Stimulated activated naive CD4-positive, alpha-beta T cell treated with Interleukin-2 at 50 U/mL for 16 hours (primary cell): ENCODE measurements at places on chromosomes 5 and 9.
A peak's percentile ranks its signal among the peaks of the same experiment; 100 is the strongest.

DNA sequence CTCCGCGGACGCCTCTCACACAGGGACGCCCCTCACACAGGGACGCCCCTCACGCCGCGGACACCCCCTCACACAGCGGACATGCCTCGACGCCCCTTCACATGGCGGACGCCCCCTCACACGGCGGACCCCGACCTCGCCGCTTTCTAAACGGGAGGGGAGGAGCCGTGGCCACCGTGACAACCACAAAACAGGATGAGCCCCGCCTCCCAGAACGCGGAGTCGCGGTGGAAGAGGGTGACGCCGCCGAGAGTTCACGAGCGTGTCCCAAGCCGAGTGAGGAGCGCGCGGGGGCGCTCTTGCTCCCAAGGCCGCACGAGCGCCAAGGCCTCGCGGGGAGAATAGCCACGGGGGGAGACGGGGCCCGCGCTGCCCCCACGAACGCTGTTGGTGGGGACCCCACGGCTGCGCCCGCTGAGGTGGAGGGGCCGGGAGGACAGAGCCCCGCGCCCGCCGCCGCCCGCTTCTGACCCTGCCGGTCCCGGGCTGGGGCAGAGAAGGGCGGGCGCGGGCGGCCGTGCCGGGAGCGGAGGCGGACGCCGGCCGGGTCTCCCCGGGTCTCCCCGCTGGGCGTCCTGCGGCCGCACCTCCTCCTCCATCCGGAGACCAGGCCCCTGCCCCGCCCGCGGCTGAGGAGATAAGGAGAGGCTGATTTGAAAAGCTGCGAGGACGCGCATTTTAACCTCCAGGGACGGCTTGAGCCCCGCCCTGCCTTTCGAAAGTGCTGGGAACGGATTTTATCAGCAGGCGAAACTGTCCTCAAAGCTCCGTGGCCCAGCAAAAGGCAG, 3.9 kb upstream of the NKD2 start:
- peak; percentile 31 for DNase-seq

GRCh38 chr9:128168731-128169308, 8.8 kb downstream of the BBLN start:
- no peak for DNase-seq

DNA sequence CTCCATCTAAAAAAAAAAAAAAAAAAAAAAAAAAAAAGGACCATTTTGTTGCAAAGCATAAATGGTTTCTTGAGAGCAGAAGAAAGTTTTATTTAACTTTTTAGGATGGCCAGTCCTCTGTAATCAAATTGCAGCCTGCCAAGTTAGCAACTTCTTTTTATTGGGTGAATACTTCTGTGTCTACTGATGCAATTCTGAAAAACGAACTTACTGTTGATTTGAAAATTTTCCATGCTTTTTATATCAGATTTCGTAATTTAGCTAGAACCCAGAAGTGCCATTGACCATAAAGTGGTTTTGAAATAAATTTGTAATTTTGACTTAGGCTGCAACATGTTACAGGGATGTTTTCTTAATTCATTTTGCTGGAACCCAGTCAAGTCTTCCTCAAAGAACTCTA, 269.1 kb upstream of the ACTBL2 start:
- DNase-seq: no peak

DNA sequence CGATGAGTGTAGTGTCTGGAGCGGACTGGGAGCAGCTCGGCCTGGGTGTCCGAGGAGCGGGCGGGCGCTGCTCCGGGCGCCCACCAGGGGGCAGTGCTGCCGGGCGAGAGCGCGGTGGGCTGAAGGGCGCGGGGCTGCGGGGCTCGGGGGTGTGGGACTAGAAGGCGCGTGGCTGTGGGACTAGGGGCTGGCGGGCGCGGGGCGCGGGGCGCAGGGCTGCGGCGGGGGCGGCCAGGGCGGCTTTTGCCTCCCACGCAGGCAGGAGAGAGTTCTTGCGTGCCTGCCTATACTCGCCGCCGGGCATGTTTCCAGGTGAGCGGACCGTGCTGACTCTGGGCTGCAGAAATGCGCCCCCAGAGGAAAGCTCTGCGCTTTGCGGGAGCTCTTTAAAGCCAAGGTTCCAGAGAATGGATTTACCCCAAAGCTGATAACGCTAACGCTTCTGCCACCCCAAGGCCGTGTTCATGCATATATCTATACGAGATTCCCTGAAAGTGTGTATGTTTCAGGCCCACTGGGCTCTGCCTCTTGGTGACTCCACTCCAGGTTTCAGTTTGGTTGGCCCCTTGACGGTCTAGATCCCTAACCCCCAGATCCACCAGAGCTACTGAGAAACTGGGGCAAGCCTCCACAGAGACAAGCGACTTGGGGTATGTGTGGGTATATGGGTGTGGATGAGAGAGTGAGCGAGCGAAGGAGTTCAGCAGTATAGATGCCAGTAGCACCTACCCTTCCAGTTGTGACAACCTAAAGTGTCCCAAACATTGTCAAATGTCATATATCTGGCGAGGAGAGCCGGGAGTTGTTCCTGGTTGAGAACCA, 56.2 kb downstream of the ACER2 start:
- peak; percentile 61 for DNase-seq

DNA sequence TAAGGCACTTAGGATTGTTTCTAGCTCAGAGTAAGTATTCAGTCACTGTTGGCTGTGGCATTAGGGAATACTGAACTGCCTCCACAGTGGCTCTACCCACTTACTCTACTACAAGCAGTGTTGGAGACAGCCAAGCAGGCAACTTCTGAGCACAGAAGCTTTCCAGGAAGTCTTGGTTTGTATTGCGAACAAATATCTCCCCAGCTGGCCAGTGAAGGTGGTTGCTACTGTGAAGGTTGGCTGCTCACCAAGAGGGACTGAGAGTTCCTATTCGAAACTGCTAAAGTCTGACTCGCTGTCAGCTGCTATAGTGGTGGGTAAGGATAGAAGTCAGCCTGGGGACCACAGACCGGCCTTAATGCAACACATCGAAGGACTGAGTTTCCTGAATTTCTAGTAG, 319.1 kb downstream of the KIF4B start:
- DNase-seq: no peak

GRCh38 chr9:91837981-91838731, 111.9 kb downstream of the ROR2 start:
- no peak for DNase-seq

GRCh38 chr5:128538250-128539037, 399 bp upstream of the FBN2 start:
- no peak for DNase-seq

- DNase-seq: no peak
Observed at GRCh38 chr9:136751244-136751643, 2.9 kb upstream of the LCN6 start.

- DNase-seq: no peak
Observed at GRCh38 chr5:150119421-150120061, 33.2 kb upstream of the CSF1R start.

GRCh38 chr5:174446446-174446845, 277.9 kb upstream of the MSX2 start:
- no peak for DNase-seq

DNA sequence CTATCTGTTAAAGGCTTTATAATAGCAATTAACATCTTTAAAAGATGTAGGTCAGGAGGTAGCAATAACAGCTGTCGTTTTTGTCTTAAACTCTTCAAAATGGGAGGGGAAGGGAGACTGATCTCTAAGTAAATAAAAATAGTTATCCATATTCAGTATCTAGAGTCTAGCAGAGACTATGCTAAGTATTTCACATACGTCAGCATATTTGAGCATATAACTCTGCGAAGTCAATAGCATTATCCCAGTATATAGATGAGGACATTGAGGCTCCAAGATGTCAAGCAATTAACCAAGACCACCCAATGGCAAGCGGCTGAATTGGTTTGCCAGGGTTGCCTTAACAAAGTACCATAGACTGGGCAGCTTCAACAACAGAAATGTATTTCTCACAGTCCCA, 316.8 kb downstream of the MLLT3 start:
- DNase-seq: no peak

DNA sequence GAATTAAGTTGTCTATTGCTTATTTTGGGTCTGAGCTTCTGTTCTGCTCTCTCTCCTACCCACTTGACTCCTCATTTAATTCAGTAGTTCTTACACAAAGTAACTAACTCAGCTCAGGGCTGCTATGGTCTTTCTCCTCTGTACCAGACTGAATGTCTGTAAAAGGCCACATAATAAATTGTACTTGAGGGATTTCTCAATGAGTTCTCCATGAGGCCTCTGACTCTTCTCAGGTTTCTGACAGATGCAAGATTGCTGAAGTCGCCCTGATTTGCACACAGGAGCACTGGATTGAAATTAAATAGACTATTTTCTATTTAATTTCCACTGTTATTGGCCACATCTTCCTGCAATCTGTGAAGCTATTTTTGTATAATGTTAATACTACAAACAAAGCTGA, 2.9 kb downstream of the IQGAP2 start:
- DNase-seq: no peak

DNA sequence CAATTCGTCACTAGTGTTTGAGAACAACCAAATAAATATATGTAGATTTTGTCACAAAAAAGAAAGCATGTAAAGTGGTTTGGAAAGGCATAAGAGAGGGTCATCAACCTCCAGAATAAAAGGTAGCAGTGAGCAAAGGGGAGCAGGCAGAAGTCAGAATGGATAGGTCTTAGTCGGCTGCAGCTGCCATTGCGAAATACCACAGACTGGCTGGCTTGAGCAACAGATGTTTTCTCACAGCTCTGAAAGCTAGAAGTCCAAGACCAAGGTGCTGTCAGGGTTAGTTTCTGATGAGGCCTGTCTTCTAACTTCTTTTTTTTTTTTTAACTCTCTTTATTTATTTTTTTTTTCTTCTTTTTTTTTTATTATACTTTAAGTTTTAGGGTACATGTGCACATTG, 208.1 kb upstream of the PIK3R1 start:
- DNase-seq: no peak

GRCh38 chr9:35826071-35826701, 2.3 kb downstream of the FAM221B start:
- no peak for DNase-seq

- no peak for DNase-seq
Observed at GRCh38 chr5:81393783-81394718, at the start of gene ACOT12. Gene ACOT12, minus strand, starts transcription at chr5:81394134. Its CDS starts 20 bp downstream, at chr5:81394114.

DNA sequence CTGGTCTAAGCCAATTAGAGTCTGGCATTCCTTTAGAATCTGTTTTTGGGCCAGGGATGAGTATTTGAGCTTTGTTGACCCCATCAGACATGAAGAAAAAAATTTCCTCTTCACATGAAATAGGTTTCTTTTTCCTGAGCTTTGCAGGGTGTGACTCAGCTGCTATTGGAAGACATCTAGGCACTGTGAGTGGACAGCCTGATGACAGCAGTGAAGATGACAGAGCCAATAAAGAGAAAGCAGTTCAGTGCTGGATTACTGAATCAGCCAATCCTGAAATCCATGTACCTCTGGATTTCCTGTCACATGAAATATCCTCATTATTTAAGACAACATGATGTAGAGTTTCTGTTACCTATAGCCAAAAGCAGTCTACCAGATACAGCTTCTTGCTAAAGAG, 51.3 kb upstream of the GRIA1 start:
- no peak for DNase-seq

- DNase-seq: no peak
Observed at GRCh38 chr5:91142819-91143218, 240.3 kb downstream of the ARRDC3 start.
